Stimulated activated CD4-positive, alpha-beta T cell treated with anti-CD3 and anti-CD28 coated beads, Interleukin-1b, Interleukin-23, amount 100 ng/mL, for 1 hour (primary cell): ENCODE measurements at places on chromosomes 3 and 15.

GRCh38 chr15:74405823-74406222, 27.9 kb downstream of the SEMA7A start:
- DNase-seq = no peak

DNA sequence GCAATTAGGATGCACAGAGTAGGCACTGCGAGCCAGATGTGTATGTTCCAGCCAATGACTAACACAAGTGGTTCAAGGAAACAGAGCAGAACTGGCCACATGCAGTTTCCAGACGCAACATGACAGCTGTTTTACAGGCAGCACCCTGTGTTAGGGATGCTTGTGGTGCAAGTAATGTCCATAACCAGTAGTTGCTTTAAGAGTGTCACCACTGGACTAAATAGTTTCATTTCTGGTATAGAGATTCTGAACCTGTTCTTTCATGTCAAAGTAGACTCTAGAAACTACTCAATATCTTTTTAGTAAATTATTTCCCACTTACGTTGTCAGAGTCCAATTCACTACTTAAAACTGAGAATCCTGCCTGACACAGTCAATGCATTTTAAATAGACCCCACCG, 14.5 kb upstream of the LPP start:
- DNase-seq = no peak

DNA sequence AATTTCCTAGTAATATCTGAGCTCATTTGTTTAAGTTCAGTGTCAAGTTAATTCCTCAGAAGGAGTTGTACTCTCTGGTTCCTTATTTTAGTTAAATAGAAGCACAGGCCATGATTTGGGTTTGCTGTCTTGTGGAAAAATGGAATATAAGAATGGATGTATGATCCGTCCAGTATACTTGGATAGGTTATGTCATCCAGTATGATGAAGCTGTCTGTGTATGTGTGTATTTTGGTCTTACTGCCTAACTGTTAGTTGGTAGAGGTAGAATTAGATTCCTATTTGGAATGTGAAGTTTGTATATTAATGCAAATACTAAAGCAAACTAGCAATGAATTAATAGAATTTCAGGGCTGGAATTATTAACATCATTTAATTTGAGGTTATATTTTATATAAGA, 7.9 kb downstream of the KBTBD8 start:
- no peak for DNase-seq

GRCh38 chr3:132253262-132253878, 63.8 kb upstream of the ACP3 start:
- no peak for DNase-seq

GRCh38 chr3:128787256-128788253, 61.6 kb downstream of the RAB7A start:
- no peak for DNase-seq
